ENCODE measurements at places on chromosomes 11 and 22.

- no peak for DNase-seq
Measured at GRCh38 chr11:131388030-131388429, 17.6 kb downstream of the NTM start.

GRCh38 chr11:64878223-64878493 lies 263 bp downstream of the EHD1 start:
- no peak for DNase-seq

DNA sequence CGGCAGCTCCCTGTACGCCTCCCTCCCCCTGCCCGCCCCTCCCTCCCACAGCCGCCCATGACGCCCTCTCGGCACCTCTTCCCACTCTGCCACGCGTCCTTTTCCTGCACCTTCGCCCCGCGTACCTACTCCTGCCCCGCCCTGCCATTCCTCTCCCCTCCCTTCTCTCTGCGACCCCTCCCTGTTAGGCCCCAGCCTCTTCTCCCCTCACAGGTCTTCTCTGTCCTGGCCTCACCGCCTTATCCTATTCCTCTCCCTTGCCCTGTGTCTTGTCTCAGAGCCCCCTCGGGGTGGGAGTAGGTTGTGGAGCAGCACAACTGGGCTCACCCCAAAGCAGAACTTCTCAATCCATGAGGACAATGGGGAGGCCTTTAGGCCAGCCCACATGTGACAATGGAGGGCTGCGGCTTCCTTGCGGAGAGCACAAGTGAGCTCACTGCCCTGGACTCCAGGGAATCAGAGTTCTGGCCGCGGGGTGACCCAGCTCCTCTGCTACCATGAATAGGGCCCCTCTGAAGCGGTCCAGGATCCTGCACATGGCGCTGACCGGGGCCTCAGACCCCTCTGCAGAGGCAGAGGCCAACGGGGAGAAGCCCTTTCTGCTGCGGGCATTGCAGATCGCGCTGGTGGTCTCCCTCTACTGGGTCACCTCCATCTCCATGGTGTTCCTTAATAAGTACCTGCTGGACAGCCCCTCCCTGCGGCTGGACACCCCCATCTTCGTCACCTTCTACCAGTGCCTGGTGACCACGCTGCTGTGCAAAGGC lies 539 bp downstream of the SLC35C1 start:
- DNase-seq: no peak

DNA sequence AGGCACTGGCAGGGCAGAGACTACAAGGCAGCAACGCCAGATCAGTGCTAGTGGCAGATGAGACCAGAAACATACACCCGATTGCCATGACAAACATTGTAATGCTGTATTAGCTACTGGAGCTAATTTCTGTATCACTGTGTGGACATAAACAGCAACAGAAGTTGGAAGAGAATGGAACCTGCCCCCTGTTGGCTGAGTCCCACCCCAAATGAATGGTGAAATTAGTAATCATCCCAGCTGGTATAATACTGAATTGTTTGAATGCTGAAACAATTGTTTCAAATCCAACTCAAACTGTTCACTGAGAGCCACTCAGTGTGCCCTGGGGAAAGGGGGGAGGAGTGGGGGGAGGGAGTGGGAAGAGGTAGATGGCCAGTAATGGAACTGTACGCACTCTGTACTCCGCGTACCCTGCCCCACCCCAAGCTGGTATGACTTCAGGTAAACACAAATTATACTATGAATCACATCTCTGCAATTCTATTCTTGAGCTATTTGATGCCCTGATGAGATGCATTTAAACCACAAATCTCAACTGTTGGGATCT lies 11.2 kb upstream of the BIRC3 start:
- DNase-seq: no peak

DNA sequence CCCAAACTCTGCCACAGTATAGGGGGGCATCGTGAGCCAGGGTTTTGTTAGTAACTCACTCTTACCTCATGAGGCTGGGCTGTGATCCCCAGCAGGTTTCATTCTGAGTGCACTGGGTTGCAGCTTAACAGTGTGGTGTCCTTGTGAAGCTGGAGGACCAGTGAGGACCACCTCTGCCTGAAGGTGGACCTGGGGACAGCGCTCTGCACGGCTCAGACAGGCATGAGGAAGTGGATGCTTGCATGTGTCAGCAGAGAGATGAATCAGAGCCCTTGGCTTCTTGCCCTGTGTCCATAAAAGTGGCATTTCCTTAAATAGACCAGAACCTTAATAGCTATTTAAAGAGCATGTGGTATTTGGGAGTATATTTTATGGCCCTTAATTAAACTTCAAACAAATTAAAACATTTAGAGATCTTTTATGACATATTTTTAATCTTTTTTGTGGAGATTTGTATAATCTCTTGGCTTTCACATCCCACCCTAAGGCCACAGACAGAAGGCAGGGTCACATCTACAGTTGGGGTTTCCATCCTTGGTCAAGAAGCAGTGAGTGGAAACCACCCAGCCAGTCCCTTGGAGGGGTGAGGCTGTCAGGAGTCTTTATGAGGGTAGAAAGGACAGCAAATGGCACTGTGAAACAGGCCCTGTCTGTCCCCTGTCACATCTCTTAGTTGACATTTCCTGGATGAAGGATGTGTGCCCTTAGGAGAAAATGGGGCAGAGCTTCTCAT lies 24.8 kb upstream of the ADORA2A start:
- DNase-seq: no peak

GRCh38 chr11:94770563-94771120 lies 2.5 kb downstream of the AMOTL1 start:
- no peak for DNase-seq

GRCh38 chr11:41237382-41237781 lies 222.1 kb downstream of the LRRC4C start:
- DNase-seq: no peak

GRCh38 chr11:89347071-89347470 lies 144.1 kb downstream of the NOX4 start:
- DNase-seq: no peak

DNA sequence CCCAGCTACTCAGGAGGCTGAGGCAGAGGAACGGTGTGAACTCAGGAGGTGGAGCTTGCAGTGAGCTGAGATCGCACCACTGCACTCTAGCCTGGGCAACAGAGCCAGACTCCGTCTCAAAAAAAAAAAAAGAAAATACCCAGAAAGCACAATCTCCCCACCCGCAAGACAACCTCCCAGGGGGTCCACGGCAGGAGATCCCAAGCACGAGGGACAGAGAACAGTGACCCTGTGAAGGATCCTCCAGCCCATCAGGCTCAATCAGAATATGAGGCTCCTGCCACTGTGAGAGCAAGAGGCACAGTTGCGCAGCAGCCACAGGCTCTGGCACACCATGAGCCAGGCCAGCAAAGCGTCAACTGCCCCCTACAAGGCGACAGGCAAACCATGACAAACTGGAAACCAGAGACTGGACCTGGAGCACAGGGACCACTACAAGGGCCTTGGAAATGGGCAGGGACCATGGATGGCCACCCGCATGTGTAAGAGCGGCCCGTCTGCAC lies 164.8 kb upstream of the GRK3 start:
- DNase-seq: no peak

All from stimulated activated CD8-positive, alpha-beta memory T cell treated with anti-CD3 and anti-CD28 coated beads, Interleukin-7, amount 100 ng/mL, for 1 hour (primary cell).